ENCODE measurements at places on chromosomes 7 and 10. TPM values are rescaled to one million over a fixed set of nuclear protein-coding genes. Genes with fewer than 3 reads are reported as not detected.

Gene CCL24
- not detected for total RNA-seq

Gene MRC1
- under 0.01 TPM for total RNA-seq

Gene UCMA
- total RNA-seq = not detected

Gene COL17A1
- not detected for total RNA-seq

Gene TUBAL3
- total RNA-seq = not detected

Gene RASSF4
- 6.8 TPM for total RNA-seq

Gene NUDT13
- total RNA-seq = 3.2 TPM

Gene CALHM3
- total RNA-seq = under 0.01 TPM

Gene OR2AE1
- not detected for total RNA-seq

Gene PRSS37
- not detected for total RNA-seq

Gene PRF1
- not detected for total RNA-seq

Gene WNT8B
- total RNA-seq = not detected

Gene GIGYF1
- total RNA-seq = 15.5 TPM

Gene PLCE1
- total RNA-seq = 0.32 TPM

Gene PRKCQ
- under 0.01 TPM for total RNA-seq

Gene SH2D4B
- not detected for total RNA-seq

Gene PLEKHS1
- total RNA-seq = under 0.01 TPM

Gene NOLC1
- total RNA-seq = 30.7 TPM

Gene AKR1E2
- 7.7 TPM for total RNA-seq

Gene STRA8
- not detected for total RNA-seq

Gene NRCAM
- 0.97 TPM for total RNA-seq

Gene ICA1
- total RNA-seq = 4.3 TPM

Gene AKR1C4
- total RNA-seq = not detected

Gene TMEM72
- total RNA-seq = not detected

Gene FOXI2
- not detected for total RNA-seq

Gene SUN3
- total RNA-seq = not detected

Gene TMEM196
- total RNA-seq = not detected

Gene NAT16
- total RNA-seq = not detected

Gene JAKMIP3
- under 0.01 TPM for total RNA-seq

Gene PIK3AP1
- total RNA-seq = not detected

Gene ASAH2
- total RNA-seq = 1.6 TPM

Gene CLCN1
- under 0.01 TPM for total RNA-seq

Gene RSPH10B2
- total RNA-seq = 0.43 TPM

Gene RELN
- 0.97 TPM for total RNA-seq

Gene CALML3
- not detected for total RNA-seq

Gene NME8
- not detected for total RNA-seq
